Smooth muscle cell of bladder (primary cell): ENCODE measurements at places on chromosomes 2 and 18. TPM values are rescaled to one million over a fixed set of nuclear protein-coding genes. Genes with fewer than 3 reads are reported as not detected.

DSG4 gene
- not detected in 2 replicates for total RNA-seq

ATOH8 gene
- 29.3 and 72.5 TPM in 2 replicates for total RNA-seq

ELP2 gene
- total RNA-seq: 267 and 281 TPM in 2 replicates

DSC2 gene
- under 0.01 TPM in 1 of 2 replicates, not detected in the other for total RNA-seq

INPP1 gene
- 6.8 and 8.1 TPM in 2 replicates for total RNA-seq

CAPN14 gene
- under 0.01 and 0.09 TPM in 2 replicates for total RNA-seq

TMEM247 gene
- total RNA-seq: not detected in 2 replicates

CCBE1 gene
- total RNA-seq: 16.6 and 21.7 TPM in 2 replicates

G6PC2 gene
- not detected in 2 replicates for total RNA-seq

HOXD12 gene
- not detected in 2 replicates for total RNA-seq

CPLX4 gene
- not detected in 2 replicates for total RNA-seq

RAPGEF4 gene
- 0.43 and 1.9 TPM in 2 replicates for total RNA-seq
